ENCODE measurements at places on chromosomes 13 and 19. TPM values are rescaled to one million over a fixed set of nuclear protein-coding genes. Genes with fewer than 3 reads are reported as not detected.

The CPAMD8 gene
- polyA plus RNA-seq, result 0.45 TPM

DNA sequence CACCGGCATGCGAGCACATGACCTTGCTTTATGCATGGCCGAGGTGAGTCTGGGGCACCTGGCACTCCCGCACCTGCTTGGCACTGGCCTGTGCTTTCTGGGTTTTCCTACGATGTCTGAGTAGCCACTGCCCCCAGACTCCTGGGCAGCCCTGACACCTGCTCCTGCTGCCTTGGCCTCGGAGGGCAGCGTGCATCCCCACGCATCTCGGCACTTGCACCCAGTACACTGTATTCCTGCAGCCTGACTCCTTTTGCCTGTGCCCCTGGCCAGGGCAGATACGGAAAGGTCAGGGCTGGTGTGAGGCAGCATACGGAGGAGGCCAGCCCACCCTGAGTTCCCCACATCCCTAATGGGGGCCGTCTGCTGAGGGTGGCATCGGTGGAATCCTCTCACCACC, 340.6 kb downstream of the TEX29 start:
- H3K4me1 ChIP-seq, result no peaks in the 10 kb centered on the region
- DNase-seq, result no peak
- H3K4me3 ChIP-seq, result no peak overlapping the region
- no peaks in the 10 kb centered on the region for H3K27me3 ChIP-seq
- no peaks in the 10 kb centered on the region for H3K36me3 ChIP-seq

The ICAM4 gene
- polyA plus RNA-seq, result 2.1 TPM

GRCh38 chr19:45428384-45429231, 4.9 kb upstream of the ERCC1 start:
- H3K27me3 ChIP-seq, result peaks cover 8% of the 10 kb centered on the region
- H3K4me1 ChIP-seq, result peaks cover 19% of the 10 kb centered on the region
- no peak overlapping the region for H3K27ac ChIP-seq
- DNase-seq, result peak; percentile 44

- no peak for DNase-seq
- no peak within 1 kb of the TSS for H3K4me3 ChIP-seq
- H3K4me1 ChIP-seq, result no peaks in the 10 kb centered on the region
- no peaks in the 10 kb centered on the region for H3K36me3 ChIP-seq
- no peak within 1 kb of the TSS for H3K27ac ChIP-seq
Measured at GRCh38 chr19:35357867-35358573, at the start of gene FFAR3. FFAR3 (plus strand) TSS chr19:35358460; CDS start chr19:35358891, 431 bp downstream.

DNA sequence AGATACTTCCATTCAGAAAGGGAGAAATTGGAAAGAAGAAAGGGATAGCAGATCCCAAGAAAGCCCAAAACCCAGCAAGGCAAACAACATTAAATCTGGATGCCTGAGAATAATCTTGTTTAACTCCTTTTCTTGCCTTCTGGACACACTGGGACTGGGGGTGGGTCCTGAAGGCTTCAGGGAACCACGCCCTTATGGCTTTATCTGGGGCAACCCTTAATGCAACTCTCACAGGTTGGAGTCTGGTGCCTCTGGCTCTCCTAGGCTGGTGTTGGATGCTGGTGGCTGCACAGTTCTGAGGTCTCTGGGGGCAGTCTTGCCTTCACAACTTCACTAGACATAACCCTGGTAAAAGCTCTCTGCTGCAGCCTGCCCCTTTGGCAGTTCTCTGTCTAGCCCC, 27.9 kb downstream of the PAN3 start:
- no peak overlapping the region for H3K27ac ChIP-seq
- H3K27me3 ChIP-seq, result no peaks in the 10 kb centered on the region
- H3K4me3 ChIP-seq, result no peak overlapping the region
- H3K4me1 ChIP-seq, result peaks cover 5% of the 10 kb centered on the region

GRCh38 chr19:36489920-36490415, 607 bp upstream of the ZNF566 start:
- peak overlapping the region; percentile 79 for H3K4me3 ChIP-seq
- no peaks in the 10 kb centered on the region for H3K27me3 ChIP-seq

Data from small intestine (tissue), 16 donors.